ENCODE measurements at places on chromosomes 2 and 18.
A peak's percentile ranks its signal among the peaks of the same experiment; 100 is the strongest.

DNA sequence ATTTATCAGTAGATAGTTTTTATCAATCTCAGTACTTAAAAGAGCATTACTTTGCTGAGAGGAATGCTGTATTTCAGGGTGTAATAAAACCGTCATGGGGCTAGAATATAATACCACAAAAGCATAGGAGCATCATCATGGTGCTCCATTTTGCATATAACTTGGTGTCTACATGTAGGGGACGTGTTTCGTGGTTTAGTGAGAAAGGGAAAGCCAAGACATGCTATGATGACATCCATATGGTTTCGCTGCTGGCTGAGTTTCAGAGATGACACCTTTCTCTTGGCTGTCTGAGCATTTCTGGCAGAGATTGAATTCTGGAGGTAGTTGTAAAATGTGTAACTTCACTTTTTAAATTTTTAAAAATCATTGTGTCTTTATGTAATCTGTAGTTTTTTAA, 32.4 kb downstream of the WDR43 start:
- DNase-seq: no peak

GRCh38 chr2:53445383-53446070, 322.1 kb upstream of the CHAC2 start:
- peak; percentile 21 for DNase-seq

DNA sequence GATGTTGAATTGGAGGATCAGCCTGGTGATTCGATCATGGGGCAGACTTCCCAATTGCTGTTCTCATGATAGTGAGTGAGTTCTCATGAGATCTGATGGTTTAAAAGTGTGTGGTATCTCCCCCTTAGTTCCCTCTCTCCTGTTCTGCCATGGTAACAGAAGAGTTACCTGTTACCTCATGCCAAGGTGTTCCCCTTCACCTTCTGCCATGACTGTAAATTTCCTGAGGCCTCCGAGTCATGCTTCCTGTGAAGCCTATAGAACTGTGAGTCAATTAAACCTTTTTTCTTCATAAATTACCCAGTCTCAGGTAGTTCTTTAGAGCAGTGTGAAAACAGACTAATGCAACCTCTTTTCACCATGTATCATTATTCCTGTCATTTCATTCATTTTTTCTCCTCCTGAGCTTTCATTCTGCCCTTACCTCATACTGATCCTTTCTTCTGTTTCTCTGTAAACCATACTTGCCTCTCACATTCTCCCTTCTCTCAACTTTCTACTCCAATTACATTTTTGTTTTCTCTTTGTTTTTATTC, 22.0 kb downstream of the STARD6 start:
- DNase-seq: no peak

DNA sequence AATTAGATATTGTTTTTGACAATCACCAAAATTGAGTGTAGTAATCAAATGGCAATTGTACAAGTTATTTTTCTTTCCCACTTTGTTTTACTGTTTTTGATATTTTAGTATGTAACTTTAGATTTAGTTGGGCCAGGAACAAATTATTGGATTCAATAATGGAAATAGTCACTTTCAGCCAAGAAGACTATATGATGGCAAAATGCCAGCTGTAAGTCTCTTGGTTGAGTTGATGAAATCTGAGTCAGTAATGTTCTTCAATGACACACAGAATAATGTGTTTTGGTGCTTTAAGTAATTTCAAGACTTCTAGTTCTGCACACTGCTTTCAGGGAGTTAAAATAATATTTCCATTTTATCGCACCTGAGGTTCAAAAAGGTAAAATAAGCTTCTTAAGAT, 2022.0 kb upstream of the CELF4 start:
- no peak for DNase-seq

DNA sequence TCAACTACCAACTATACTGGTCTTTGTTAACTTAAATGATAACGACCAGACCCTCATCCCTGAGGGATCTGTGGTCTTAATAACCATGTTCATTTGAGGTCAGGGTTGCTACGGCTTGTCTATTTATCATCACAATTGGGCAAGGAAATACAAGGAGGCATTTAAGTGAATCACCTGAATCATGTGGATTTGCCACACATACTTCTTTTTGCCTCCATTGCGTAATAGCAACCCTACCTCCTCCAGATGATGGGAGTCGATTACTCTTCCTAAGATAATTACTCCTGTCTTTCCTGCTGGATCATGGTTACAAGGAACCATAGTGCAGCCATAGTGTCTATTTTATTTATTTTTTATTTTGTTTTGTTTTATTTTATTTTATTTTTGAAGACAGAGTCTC, 42.2 kb downstream of the TAF4B start:
- no peak for DNase-seq

DNA sequence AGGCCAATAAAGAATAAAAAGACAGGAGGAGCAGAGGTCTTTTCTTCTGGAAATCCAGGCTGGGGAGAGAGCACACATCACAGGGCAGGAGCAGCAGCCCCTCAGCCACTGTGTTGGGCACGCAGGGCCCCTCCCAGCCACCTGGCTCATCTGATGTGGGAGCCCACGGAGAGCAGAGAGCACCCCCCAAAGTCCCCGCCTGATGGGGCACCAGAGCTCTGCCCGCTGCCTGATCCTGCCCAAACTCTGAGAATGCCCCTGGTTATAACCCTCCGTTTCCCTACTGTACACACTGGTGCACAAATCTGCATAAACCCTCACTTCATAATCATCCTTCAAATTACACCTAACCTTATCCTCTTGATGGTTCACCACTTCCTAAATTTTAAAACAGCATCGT, 111.3 kb downstream of the HDAC4 start:
- DNase-seq: no peak

DNA sequence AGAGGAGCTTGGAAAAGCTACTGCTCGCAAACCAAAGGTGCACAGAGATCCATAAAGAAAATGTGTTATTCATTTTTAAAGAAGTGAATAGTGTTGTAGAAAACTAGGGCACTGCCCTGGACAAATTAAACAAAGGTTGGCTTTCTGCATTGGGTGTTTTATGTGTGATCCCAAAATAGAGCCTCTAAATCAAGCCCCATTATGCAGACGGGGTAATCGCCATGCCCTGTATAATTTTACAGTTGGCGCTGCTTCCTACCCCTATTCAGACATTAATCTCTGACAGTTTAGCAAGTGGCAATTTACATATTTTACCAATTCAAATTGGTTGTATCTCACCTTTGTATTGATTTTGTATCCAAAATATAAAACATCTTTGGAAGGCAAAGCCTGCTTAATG, 109.1 kb downstream of the PID1 start:
- no peak for DNase-seq

DNA sequence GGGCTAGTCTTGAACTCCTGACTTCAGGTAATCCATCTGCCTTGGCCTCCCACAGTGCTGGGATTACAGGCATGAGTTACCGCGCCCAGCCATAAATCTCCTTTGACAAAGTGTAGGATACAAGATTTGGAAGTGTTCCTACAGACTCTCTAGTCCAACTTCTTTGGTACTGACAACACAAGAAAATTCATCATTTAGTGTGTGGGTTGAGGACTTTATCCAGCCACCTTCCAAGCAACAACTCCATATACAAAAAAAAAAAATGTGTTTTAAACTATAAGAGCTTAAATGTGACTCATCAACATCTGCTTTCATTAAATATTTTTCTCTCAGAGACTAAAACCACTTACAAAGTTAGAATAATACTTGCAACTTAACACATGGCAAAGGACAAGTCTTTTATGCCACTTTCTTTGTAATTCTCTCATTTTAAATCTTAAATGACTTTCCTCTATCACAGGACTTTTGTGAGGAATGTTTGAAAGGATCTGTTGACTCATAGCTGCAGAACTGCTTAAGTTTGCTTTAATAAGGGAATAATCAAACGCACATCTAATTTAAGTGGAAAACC, 46.2 kb upstream of the ITGAV start:
- DNase-seq: peak; percentile 30

DNA sequence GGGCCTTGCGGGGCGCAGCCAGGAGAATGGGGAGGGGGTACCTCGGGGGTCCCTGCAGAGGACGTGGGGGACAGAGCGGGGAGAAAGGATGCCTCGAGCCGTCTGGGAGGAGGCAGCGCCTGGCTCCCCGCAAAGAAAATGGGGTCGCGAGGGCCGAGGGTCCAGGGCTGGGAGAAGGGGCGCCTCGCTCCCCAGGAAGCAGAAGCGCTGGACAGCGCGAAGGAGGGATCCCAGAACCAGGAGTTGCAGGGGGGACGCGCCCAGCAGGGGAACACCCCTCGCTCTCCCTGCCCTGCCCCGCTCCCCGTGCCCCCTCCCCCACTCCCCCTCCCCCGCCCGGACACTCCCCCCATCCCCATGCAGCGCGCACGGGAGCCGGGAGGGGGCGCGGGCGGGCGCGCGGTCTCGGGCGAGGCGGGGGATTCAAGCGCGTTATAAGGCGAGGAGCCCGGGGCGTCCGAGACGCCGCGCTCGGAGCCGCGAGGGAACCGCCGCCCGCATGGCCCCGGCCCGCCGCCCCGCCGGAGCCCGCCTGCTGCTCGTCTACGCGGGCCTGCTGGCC, at the start of gene ERFE:
TSS of gene ERFE (plus strand) at position 462 of the 562 bp plus-strand sequence. CDS start at position 500, 38 bp downstream.
- peak; percentile 86 for DNase-seq

Measured in AG20443 (cell line).